ENCODE measurements at places on chromosomes 7 and 10. TPM values are rescaled to one million over a fixed set of nuclear protein-coding genes. Genes with fewer than 3 reads are reported as not detected.

- DNase-seq, result no peak
Observed at GRCh38 chr10:132834891-132835847, 49.2 kb upstream of the NKX6-2 start.

DNA sequence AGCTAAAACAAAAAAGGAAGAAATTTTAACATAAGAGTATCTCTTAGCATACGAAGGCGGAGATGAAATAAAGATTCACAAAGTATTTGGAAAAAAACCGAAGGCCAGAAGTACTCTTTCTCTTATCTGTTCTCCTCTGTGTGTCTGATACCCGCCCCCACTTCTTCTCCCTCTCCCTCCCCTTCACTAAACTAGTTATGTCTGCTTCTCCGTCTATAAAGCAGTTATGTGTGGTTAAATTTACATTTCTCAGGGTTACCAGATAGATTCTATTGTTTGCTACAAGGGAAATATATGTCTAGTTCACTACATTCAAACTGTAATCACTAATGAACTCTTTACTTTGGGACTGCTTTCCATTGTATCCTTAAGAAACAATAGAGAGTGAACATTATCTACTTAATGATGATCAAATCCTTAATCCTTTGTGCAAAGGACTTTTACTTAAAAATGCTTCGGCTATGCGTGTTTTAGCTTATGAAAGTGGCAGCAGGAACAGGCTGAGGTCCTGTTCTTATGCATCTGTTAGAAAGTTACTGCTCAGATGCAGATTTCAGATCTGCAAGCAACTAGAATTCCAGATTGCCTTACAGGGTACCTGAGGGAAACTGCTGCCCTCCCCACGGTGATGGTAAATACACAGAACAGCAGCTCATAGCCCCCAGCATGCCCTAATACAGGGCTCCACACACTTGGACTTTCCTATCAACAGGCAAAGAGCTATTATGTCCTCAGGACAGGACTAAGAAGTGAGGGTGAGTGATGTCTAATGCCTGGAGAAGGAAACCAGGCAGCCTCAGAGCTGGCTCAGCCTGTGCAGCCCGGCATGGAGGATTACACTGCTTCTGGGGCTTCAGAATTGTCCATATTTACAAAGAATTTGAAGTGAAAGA lies 273.3 kb downstream of the FZD1 start:
- no peak for DNase-seq

GRCh38 chr7:117212969-117213877 lies 109.6 kb downstream of the WNT2 start:
- DNase-seq, result peak; percentile 19

GRCh38 chr7:47381134-47381495 lies 200.8 kb downstream of the TNS3 start:
- no peak for DNase-seq

Gene OR6V1
- polyA plus RNA-seq, result not detected

Gene TAS2R5
- polyA plus RNA-seq, result 6.6 TPM

- no peak for DNase-seq
Observed at GRCh38 chr7:118609207-118609606, 384.7 kb downstream of the ANKRD7 start.

GRCh38 chr10:100705139-100705538 lies 40.2 kb upstream of the PAX2 start:
- DNase-seq, result no peak

DNA sequence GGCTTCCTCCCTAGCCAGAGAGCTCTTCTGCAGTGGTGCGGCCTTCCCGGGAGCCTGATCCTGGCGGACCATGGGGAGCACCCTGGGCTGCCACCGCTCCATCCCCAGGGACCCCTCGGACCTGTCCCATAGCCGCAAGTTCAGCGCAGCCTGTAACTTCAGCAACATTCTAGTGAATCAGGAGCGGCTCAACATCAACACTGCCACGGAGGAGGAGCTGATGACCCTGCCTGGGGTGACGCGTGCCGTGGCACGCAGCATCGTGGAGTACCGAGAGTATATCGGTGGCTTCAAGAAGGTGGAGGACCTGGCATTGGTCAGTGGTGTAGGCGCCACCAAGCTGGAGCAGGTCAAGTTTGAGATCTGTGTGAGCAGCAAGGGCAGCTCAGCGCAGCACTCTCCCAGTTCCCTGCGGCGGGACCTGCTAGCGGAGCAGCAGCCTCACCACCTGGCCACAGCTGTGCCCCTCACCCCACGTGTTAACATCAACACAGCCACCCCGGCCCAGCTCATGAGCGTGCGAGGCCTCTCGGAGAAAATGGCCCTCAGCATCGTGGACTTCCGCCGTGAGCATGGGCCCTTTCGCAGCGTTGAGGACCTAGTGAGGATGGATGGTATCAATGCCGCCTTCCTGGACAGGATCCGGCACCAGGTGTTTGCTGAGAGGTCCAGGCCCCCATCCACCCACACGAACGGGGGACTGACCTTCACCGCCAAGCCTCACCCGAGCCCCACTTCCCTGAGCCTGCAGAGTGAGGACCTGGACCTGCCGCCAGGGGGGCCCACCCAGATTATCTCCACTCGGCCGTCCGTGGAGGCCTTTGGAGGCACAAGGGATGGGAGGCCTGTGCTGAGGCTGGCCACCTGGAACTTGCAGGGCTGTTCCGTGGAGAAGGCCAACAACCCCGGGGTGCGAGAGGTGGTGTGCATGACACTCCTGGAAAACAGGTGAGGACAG lies 1.5 kb downstream of the EEPD1 start:
- no peak for DNase-seq

- DNase-seq, result no peak
Observed at GRCh38 chr7:100894860-100895700, 608 bp downstream of the ACHE start.

Gene TACC2
- polyA plus RNA-seq, result 15.5 TPM
